ENCODE measurements at places on chromosomes 3 and 15.

DNA sequence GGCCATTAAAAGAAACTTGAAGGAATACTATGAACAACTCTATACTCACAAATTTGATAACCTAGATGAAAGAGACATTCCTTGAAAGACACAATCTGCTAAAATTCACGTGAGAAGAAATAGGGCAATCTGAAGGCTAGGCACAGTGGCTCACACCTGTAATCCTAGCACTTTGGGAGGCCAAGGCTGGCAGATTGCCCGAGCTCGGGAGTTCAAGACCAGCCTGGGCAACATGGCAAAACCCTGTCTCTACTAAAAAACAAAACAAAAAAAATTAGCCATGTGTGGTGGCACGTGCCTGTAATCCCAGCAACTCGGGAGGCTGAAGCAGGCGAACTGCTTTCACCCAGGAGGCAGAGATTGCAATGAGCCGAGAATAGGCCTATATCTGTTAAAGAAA, 104.8 kb downstream of the HES1 start:
- no peak for DNase-seq

DNA sequence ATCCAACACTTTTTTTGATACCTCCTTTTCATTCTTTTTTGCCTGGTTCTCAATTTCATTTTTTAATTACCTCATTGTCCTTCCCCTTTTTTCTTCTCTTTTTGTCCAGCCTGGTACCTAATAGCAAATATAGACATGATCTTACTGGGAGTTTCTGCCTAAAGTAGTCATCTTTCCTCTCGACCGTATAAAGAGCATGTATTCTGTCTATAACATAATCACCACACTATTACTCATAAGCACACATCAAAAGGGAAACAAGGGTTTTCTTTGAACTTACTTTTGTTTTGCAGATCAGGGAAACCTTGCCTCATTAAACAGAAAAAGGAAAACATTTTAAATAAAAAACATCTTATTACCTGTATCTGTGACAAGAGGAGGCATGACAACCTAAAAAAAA, 33.0 kb downstream of the FAM98B start:
- no peak for DNase-seq

DNA sequence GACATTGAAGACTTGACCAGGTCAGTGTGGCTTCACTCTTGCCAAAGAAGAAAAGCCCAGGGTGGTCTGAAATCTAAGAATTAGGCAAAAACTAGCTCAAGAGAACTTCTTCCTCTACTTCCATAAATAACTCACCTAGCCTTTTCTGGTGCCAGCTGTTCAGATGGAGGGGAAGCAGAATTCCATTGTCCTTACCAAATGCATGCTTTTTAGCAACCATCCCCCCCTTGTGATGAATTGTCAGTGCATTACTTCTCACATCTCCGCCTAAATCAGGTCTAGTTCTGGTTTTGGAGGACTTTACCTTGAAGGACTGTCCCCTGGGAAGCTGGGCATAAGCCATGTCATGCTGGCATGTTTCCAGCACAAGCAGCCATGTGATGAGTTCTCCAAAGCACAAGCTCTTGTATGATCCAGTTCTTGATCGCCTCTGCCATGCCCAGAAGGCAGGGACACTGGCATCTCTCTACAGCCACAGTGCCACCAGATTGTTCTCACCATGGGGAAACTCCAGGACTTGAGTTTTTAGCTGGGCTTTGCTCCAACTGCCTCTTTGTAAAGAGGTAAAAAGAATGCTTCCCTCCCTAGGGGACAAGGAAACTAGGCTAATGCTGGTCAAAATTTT, 96.4 kb upstream of the IL12A start:
- DNase-seq = no peak

GRCh38 chr15:31516874-31517273, 190.2 kb downstream of the KLF13 start:
- no peak for DNase-seq

- no peak for DNase-seq
Observed at GRCh38 chr3:171416061-171416460, 44.1 kb downstream of the TNIK start.

DNA sequence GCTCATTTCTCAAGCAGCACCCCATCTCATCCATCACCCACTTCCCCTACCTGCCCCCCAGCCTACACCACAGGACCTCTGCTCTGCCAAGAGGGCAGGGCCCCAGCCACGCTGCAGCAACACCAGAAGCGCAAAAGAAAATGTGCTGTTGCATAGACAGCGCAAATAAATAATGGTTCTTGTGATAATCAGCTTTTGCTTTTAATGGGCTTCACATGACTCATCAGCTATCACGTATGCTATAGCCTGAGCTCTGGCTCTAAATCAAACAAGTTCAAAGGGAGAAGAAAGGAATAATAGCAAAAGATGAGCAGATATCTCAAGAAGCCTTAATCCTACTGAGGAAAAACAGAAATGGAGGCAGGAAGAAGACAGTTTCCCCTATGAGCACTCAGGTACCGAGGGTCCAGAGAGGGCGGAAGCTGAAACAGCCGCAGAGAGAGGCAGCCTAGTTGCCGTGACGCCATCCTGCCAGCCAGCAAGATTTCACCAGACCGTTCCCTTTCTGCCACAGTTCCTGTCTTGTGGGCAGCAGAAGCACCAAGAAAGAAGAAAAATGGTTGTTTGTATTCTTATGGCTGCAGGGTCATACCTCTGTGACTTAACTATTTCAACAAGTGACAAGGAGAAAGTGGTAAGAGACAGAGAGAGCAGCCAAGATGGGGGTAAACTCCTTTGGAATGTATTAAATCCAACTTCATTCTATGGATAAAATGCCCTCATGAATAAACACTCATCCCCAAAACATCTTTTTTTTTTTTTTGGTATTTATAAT, 22.0 kb downstream of the RAB27A start:
- DNase-seq = no peak

DNA sequence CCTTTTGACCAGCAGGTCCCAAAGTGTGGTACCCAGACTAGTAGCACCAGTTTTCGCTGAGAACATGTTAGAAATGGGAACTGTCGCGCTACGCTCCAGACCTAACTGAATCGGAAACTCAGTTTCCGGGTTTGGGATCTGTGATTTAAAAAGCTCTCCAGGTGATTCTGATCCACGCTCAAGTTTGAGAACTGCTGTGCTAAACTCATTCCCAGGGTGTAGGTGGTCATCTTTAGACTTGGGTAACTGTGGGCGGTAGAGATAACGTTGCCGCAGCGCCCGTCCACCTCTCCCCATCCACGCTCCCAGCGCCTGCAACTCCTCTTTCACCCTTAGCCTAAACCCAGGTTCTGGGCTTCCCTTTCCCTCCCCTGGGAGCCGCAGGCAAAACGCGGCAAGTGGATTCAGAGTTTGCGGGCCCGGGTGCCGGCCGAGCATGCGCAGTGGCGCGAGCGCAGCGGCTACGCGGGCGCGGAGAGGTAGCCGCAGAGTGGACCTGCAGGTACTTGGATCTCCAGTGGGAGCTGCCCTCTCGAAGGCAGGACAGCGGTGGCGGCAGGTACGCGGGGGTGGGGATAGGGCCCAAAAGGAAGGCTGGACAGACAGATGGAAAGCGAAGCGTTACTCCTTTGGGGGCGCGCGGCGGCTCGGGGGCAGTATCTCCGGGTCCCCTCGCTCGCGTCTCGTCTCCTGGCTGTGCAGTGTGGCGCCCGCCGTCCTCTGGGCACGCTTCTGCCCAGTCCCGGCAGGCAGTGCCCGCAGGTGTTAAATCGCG, at the start of gene PLS1:
PLS1 (plus strand) TSS at position 443 of the 775 bp plus-strand sequence. CDS start 67,845 bp downstream, outside the sequence.
- DNase-seq = peak; percentile 73

DNA sequence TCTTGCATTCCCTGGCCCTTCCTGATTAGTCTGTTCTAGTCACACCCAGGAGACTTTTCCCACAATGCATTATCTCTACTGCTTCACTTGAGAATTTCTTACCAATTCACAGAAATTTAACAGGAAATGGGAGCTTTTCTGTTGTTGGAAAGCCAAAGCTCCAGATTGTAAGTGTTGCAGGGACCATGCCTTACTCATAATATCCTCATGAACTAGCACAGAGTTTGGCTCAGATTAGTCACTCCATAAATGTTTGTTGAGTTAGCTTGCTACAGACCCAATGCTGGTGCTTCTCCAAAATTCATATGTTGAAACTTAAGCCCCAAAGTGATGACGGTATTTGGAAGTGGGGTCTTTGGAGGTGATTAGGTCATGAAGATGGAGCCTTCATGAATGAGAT, 232.6 kb downstream of the GAP43 start:
- DNase-seq = no peak

DNA sequence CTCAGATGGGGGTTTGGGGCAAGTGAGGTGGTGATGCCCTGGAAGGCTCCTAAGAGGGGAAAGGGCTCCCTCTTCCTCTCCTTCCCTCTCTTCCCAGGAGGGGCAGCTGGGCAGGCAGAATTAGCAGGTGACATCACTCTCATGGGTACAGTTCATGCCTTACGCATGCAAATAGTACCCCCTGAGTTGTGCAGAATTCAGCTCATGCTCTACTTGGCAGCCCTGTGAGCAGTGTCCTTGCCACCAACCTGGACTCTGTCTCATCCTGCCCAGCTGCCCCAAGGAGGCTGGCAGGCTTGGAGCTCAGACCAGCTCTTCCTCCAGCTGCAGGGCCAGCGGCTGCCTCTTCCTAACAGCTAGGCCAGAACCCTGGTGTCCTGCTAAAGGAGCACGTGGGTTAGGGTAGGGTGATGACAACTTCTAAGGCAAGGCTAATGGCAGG, 3.3 kb downstream of the CHAC1 start:
- DNase-seq = no peak

- no peak for DNase-seq
Observed at GRCh38 chr3:13135811-13136321, 62.6 kb upstream of the IQSEC1 start.

GRCh38 chr15:31276596-31277298, 49.9 kb upstream of the KLF13 start:
- no peak for DNase-seq

GRCh38 chr3:172179680-172180399, 140.5 kb downstream of the FNDC3B start:
- no peak for DNase-seq

- no peak for DNase-seq
Observed at GRCh38 chr3:32616267-32616962, 45.8 kb upstream of the DYNC1LI1 start.

DNA sequence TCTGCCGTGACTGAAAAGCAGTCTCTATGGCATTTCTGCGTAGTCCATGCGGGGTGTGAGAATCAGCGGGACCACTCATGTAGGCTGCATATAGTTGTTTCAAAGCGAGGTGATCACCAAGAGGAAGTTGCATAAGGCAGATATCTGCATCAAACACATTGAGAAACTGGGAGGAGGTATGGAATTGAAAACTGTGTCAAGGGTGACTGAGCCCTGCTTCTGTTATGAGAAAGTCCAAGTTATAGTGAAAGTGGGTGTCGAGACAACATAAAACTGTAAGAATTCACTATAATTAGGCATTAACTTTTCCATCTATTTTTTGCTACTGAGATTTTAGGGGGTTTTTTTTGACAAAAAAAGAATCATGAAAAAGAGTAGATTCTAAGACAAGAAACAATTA, 109.3 kb downstream of the ZIC1 start:
- DNase-seq = no peak

- no peak for DNase-seq
Observed at GRCh38 chr15:50476143-50476542, 51.9 kb downstream of the USP8 start.

DNA sequence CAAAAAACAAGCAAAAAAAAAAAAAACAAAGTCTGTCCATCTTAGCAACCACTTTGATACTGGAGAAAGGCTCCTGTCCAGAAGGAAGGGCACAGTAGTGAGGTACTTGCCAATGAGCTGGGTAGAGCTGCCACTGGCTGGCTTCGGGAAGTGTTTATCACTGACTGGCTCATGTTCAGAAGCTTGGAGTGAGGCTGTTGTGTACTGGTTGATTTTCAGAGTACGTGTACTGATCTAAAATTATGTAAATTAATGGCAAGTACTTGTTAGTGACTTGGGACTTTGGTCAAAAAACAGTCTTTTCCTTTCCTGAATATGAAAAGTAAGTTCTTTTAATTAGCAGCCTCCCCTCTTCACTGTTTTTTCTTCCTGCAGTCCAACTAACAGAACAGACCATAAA, 979 bp upstream of the ZNF621 start:
- DNase-seq = no peak

- no peak for DNase-seq
Observed at GRCh38 chr3:134001251-134001650, 28.5 kb downstream of the SLCO2A1 start.

GRCh38 chr3:18223571-18223970, 201.6 kb downstream of the SATB1 start:
- no peak for DNase-seq

DNA sequence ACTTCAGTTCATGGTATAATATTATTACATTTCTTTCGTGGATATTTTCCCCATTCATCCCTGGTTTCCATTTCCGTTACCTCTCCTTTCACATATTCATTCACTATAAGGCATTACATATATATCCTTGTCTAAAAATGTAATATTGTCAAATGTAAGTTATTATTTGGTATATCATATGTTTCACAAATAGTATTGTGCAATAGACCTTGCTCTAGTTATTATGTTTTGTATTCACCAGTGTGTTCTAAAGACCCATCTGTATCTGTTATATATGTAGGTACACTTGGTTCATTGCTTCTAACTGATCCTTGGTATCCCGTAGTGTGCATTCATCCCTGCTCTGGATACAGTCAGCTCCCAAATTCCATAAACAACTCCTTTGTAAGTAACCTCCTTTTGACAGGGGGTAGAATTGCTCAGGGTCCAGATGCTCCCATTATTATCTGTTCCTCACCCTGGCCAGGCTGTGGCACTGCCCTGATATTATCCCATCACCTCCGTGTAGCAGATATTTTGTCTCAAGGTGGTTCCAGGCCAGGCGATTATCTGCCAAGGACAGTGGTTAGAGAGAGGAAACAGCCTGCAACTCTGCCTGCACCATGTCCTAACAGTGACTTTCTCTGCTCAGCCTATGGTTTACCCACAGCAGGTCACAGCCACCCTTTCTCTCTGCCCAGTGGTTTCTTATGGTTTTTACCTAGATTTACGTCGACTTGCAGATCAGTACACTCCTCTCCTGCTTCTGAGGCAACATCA, 29.2 kb downstream of the PAQR9 start:
- DNase-seq = no peak

DNA sequence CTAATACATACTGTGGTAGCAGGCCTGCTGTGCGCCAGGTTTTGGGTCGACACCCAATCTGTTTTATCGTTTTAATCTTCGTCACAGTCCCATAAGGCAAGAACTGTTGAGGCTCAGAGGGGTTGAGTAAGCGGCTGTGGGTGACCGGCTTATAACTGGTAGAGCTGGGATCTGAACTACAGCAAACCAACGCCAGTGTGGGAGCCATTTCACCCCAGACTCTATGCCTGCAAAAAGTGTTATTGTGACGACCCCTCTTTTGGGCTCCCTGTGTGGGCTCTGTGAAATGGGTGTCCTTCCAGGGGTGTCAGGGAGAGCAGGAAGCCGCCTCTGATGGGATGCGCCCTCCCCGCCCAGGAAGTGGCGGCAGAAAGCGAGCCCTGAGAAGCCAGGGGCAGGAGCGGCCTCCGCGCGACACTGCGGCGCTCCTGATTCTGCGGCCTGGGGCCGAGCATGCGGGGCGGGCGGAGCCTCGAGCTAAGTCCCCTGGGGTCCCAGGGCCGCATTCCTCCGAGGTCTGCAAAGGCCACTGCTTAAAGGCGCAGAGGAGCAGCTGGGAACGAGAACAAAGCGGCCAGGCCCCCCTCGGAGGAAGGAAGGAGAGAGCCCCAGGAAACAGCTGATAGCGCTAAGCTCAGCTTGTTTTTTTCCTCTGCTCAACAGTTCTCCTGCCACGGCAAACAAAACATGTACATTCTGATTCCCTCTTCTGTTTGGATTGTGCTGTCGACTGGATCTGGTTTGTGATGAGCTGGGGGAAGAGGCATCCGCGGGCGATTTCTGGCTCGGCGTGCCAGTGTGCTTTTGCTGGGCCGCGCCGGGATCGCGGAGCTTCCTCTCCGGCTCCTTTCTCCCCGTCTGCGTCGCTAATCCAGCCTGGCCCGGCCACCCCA, 33.9 kb downstream of the GRK7 start:
- DNase-seq = peak; percentile 65

- no peak for DNase-seq
Observed at GRCh38 chr3:136898954-136899353, 36.9 kb downstream of the NCK1 start.
